ENCODE measurements at places on chromosomes 7 and 10.

GRCh38 chr7:106201164-106201563 is 83.6 kb downstream of the NAMPT start:
- no peak for DNase-seq

DNA sequence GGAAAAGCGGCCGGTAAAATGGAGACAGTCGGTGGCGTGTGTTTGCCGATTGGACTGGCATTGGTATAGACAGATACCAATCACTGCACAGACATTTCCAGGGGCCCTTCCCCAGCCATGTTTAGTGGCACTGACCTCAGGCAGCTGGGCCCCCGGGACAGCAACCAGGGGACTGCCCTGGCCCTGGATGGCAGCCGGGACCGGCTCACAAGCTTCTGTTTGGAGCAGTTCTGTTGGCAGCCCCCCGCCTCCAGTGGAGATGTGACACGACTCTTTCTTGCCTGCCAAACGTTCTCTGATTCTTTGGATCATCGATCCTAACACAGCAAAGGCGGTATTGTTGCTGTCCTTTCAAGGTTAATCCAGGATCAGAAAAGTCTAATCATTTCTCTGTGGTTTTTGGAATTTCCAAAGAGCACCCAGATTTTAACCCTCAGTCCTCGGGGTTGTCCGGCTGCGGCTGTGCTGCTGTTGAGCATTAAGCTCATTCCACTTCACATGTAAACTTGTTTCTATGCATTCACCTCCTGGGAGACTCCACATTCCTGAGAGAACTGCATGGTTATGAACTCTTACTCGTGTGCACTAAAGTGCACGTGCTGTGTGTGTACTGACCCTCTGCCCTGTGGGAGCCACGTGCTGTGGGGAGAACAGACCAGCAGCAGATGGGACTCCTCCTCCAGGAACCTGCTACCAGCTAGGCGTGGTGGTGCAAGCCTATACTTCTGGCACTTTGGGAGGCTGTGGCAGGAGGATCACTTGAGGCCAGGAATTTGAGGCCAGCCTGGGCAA is 46.0 kb downstream of the FOXK1 start:
- DNase-seq, result no peak

- no peak for DNase-seq
These were observed 10.5 kb downstream of the C10orf53 start for GRCh38 chr10:49689882-49690510.

DNA sequence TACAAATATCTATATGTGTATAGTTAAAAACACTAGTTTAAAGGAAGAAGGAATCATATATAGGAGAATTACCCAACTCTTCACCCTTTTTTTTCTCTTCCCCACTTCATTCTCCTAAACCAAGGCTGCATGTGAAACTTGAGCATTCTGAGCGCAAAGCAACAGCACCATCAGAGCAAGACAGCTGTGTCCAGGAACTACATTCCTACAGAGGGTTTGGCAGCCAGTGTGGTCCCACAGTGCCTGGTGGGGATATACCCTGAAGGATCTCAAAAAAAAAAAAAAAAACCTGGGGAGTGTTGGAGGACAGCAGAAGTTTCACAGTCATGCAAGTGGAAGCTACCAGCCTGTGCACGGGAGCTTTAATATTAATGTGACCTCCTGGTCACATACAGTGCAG is 310.4 kb downstream of the CTNNA3 start:
- DNase-seq, result no peak

DNA sequence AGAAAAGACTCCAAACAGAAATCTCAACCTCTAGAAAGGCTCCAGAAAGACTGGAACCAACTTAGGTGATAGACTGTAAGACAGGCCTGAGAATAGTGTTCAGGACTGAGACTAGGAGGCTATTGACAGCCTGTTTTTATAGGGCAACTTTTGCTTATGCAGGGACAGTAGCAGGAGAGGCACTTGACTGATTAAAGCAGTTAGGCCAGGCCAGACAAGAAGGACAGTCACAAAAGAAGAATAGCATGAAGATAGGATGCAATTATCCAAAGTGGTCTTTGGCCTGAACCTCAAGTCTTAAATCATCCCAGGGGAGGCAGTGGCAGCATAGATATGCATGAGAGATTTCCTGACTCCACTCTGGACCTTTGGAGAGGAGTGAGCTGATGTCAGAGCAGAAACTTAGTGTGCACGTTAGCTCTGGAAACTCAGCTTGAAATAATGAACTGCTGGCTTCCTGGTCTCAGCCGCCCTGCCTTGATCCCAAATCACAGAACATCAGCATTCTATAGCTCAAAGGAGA is 290.6 kb downstream of the SORCS3 start:
- no peak for DNase-seq

Measured in epithelial cell of esophagus (primary cell).